ENCODE measurements at places on chromosomes 16 and 17. TPM values are rescaled to one million over a fixed set of nuclear protein-coding genes. Genes with fewer than 3 reads are reported as not detected.

The ATP2A1 gene
- 1.7 TPM for total RNA-seq

The MIF4GD gene
- 23.3 TPM for total RNA-seq

The AURKB gene
- 11.7 TPM for total RNA-seq

The MYH8 gene
- not detected for total RNA-seq

The KRT33B gene
- not detected for total RNA-seq

The BAIAP3 gene
- total RNA-seq = 0.75 TPM

The RHBDF1 gene
- 30.0 TPM for total RNA-seq

The SECTM1 gene
- 13.4 TPM for total RNA-seq

DNA sequence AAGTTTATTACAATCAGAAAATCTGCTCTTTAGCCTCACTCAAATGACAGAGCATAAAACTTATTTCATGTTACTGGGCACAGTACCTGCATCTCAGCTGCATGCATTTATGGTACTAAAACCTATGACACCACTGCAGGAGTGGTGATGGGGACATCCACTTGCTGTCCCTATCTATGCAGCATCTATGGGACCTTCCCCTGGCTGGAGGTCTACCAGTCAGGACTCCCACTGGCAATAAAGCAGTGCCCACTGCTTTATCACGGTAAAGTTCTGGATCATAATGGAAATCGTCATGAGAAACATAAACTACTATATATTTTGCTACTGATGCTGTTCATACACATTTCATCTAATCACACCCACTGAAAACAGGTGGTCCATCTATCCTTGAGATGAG is 26.2 kb downstream of the NSMCE1 start:
- H3K4me3 ChIP-seq = no peak overlapping the region
- no peaks in the 10 kb centered on the region for H3K27me3 ChIP-seq
- peaks cover 29% of the 10 kb centered on the region for H3K36me3 ChIP-seq

GRCh38 chr17:9239793-9240658 is 218.7 kb downstream of the NTN1 start:
- H3K27me3 ChIP-seq = no peaks in the 10 kb centered on the region
- H3K27ac ChIP-seq = no peak overlapping the region
- H3K4me3 ChIP-seq = peak overlapping the region; percentile 21
- H3K4me1 ChIP-seq = no peaks in the 10 kb centered on the region
- no peaks in the 10 kb centered on the region for H3K36me3 ChIP-seq

DNA sequence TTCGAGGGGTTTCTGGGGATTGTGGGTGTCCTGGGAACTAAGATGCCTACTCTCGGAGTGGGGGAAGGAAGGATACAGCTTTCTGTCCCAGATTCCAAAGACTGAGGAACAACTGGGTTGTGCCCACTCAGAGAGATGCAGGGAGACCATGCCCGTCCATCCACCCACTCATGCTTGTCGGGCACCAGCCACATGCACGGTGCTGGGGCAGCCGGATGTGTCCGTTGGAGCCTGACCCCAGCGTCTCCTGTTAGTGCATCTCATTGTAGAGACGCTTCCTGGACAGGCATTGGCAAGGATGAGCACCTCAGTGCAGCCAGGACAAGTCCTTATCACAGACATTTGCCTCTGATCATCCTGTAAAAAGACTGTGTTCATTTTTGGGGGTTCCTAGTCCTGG is 58.1 kb downstream of the METRNL start:
- DNase-seq = no peak
- H3K4me3 ChIP-seq = no peak overlapping the region
- H3K27ac ChIP-seq = no peak overlapping the region
- H3K27me3 ChIP-seq = peaks cover 69% of the 10 kb centered on the region
- peaks cover 4% of the 10 kb centered on the region for H3K4me1 ChIP-seq
- H3K36me3 ChIP-seq = no peaks in the 10 kb centered on the region

GRCh38 chr16:71627731-71628181 is 1.8 kb downstream of the MARVELD3 start:
- H3K27me3 ChIP-seq = no peaks in the 10 kb centered on the region
- DNase-seq = no peak
- no peaks in the 10 kb centered on the region for H3K36me3 ChIP-seq
- H3K4me1 ChIP-seq = no peaks in the 10 kb centered on the region
- no peak overlapping the region for H3K4me3 ChIP-seq

DNA sequence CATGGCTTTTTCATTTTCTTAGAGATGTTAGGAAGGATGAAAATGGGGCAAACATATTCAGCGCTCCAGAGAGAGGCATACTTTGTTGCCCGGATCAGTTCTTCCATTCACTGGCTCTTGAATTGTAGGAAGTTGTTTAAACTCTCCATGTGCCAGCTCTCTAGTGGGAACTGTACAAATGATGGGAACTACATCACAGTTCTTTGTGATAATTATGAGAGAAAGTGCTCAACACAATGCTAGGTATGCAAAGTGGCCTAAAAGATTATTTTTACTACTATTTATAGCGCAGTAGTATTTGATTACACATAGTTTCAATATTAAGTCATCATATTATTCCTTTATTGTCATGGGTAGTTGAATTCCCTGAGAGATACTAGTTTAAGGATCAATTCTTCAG is 268.5 kb downstream of the RBFOX1 start:
- H3K4me1 ChIP-seq = no peaks in the 10 kb centered on the region
- H3K27ac ChIP-seq = no peak overlapping the region
- H3K4me3 ChIP-seq = no peak overlapping the region

GRCh38 chr17:40062329-40063186 is at the start of gene THRA:
Gene THRA (plus strand): TSS chr17:40062965. CDS start chr17:40074489, 11,524 bp downstream.
- DNase-seq = peak; percentile 46
- no peaks in the 10 kb centered on the region for H3K36me3 ChIP-seq
- no peaks in the 10 kb centered on the region for H3K27me3 ChIP-seq
- peak within 1 kb of the TSS; percentile 89 for H3K4me3 ChIP-seq
- H3K4me1 ChIP-seq = peaks cover 33% of the 10 kb centered on the region

GRCh38 chr17:41736983-41737679 is 2.7 kb upstream of the HAP1 start:
- H3K27ac ChIP-seq = no peak overlapping the region
- H3K27me3 ChIP-seq = peaks cover 51% of the 10 kb centered on the region
- no peak for DNase-seq
- H3K4me1 ChIP-seq = peaks cover 16% of the 10 kb centered on the region

DNA sequence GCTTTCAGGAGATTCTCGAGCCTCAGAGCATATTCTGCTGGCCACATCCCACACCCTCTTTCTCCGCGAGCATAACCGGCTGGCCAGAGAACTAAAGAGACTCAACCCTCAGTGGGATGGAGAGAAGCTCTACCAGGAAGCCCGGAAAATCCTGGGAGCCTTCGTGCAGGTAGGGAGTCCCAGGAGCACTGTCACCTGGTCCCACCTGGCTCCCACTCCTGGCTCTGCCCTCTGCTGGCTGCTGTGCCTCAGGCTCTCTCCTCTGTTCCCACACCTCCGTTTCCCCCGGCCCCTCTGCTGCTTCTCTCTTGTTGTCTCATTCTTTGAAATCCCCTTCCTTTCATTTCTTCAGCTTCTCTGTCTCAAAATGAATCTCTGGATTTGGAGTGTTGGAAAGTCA is 16.4 kb downstream of the LPO start:
- no peaks in the 10 kb centered on the region for H3K36me3 ChIP-seq
- DNase-seq = no peak
- no peak overlapping the region for H3K27ac ChIP-seq
- H3K4me3 ChIP-seq = no peak overlapping the region

DNA sequence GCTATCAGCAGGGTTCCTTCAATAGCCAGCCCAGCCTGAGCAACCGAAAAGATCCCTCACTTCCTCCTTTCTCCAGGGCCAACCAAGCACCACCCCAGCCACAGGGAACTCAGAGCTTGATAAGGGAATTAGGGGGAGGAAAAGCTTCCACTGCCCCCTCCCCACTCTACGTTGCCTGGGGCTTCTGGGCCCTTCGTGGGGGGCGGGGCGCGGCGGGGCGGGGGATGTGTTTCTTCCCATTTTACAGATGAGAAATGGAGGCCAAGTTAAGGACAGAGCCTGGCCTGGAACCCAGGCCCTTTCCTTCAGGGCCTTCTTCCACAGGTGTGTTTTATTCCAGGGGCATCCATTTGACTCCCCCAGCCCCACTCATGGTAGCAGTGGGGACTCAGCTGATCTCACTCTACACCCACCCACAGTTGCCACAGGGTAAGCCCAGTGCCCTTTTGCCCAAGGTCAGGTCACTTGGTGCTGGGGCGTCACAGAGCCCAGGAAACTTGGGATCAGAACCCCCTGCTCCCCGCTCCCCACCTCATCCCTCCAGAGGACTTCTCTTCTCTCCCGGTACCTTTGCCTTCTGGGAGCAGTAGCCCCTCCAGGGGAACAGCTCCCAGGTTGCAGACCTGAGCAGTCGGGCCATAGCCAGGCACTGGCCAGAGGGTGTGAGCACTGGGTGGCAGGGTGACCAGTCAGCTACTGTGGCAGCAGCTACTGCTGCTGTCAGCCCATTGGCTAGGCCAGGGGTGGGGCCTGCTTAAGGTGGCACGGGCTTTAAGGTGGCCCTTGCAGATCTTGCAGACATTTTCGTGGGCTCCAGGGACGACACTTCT is at the start of gene LDHD:
Gene LDHD (minus strand): TSS at position 700 of the 830 bp plus-strand sequence. CDS start 60 bp downstream, at position 640.
- H3K4me3 ChIP-seq = peak within 1 kb of the TSS; percentile 70
- H3K4me1 ChIP-seq = peaks cover 4% of the 10 kb centered on the region
- peaks cover 18% of the 10 kb centered on the region for H3K36me3 ChIP-seq
- no peak within 1 kb of the TSS for H3K27ac ChIP-seq
- no peaks in the 10 kb centered on the region for H3K27me3 ChIP-seq
- DNase-seq = peak; percentile 41

DNA sequence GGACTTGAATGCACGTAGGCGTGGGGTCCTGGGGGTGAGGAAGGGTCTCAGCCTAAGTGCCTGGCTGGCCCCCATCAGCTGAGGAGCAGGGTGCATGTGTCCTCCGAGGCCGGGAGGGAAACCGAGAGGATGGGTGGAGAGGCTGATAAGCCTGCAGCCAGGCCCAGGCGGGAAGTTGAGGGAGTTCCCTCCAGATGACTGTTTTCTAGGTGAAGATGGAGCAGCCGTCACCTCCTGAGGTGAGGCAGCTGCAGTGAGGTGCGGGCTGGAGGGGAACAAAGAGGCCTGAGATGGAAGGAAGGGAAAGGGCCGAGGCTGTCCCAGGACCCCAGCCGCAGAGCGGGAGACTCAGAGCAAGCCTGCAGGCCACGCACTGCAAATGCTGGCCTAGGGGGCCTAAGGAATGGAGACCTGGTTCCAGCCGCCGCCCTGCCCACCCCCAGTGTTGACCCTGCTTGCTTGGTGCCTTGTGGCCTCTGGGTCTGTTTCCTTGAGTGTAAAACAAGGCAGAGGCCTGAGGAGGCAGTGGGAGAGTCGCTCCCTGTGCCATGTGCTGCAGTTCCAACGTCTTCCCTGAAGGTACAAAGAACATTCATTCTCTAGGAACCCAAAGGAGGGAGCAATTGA is 3.0 kb downstream of the PECAM1 start:
- peaks cover 61% of the 10 kb centered on the region for H3K4me1 ChIP-seq
- no peak for DNase-seq
- no peaks in the 10 kb centered on the region for H3K27me3 ChIP-seq
- H3K36me3 ChIP-seq = peaks cover 7% of the 10 kb centered on the region

DNA sequence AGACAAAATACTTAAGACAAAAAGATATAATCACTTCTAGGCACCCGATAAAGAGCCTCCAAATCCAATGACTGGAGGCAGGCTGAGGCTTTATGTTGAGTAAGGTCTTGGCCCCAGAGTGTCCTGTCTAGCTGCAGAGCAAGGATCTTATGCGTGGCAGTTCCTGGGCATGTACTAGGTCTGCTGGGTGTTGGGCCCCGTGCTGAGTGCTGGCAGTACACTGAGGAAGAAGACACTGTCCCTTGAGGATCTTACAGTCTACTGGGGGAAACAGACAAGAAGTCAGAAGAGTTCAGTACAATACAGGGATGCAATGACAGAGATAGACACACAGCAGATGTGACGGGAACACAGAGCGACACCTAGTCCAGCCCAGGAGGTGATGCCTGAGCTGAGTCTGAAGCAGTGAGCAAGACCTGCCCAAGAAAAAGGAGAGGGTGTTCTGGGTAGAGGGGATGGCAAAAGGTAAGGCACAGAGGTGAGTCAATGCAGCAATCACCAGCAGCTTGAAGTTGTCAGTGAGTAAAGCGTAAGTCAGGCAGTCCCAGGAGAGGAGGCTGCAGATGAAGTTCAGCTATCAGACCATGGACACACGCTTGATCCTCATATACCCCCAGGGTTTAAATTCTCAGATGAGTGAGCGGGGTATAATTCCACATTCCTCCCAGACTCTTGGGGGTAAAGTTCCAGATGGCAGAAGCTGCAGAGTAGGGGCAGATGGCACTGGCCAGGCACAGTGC is 18.1 kb downstream of the MAP3K14 start:
- H3K36me3 ChIP-seq = peaks cover 27% of the 10 kb centered on the region
- H3K4me3 ChIP-seq = no peak overlapping the region
- no peak for DNase-seq
- peak overlapping the region; percentile 73 for H3K27ac ChIP-seq

- DNase-seq = no peak
- H3K4me3 ChIP-seq = no peak overlapping the region
- H3K27ac ChIP-seq = no peak overlapping the region
- no peaks in the 10 kb centered on the region for H3K36me3 ChIP-seq
- H3K27me3 ChIP-seq = peaks cover 12% of the 10 kb centered on the region
- no peaks in the 10 kb centered on the region for H3K4me1 ChIP-seq
Measured at GRCh38 chr16:8500351-8500750, 90.0 kb downstream of the TMEM114 start.

DNA sequence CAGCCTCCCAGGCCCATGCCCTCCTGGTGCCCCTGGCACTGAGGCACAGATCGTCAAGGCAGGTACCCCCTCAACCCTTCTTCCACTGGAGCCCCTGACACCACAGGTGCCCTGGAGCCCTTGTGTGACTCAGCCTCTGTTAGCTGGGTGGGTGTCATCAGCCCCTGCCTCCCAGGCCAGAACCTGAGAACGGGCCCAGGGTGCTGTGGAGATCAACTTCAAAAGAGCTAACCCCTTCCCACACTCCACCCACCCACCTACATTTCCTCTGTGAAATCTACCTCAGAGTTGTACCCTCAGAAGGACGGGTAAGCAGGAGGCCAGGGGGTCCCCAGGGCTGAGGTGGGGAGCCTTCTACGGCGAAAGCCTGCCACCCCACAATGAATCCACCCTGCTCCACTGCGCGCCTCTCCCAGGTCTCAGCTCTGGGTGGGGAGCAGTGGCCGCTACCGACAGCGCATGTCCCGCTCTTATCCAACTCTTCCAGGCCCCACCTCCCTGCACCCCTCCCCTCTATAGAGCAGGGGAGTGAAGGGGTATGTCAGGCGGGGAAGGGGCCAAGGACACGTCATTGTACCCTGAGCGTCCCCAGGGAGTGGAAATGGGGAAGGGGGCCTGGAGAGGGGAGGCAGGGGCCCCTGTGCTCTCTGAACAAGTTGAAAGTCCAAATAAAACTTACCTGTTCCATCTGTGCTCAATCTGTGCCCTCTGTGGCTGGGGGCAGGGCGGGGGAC is 17.6 kb downstream of the TBKBP1 start:
- no peak for DNase-seq
- H3K27me3 ChIP-seq = peaks cover 50% of the 10 kb centered on the region
- H3K36me3 ChIP-seq = no peaks in the 10 kb centered on the region
- H3K27ac ChIP-seq = no peak overlapping the region
- H3K4me3 ChIP-seq = no peak overlapping the region

- no peak for DNase-seq
- H3K27me3 ChIP-seq = no peaks in the 10 kb centered on the region
- H3K36me3 ChIP-seq = no peaks in the 10 kb centered on the region
- no peak overlapping the region for H3K4me3 ChIP-seq
- H3K27ac ChIP-seq = no peak overlapping the region
Measured at GRCh38 chr16:74716355-74716754, 15.7 kb upstream of the MLKL start.

All from MCF 10A (cell line).